ENCODE measurements at places on chromosomes 3 and 15.

DNA sequence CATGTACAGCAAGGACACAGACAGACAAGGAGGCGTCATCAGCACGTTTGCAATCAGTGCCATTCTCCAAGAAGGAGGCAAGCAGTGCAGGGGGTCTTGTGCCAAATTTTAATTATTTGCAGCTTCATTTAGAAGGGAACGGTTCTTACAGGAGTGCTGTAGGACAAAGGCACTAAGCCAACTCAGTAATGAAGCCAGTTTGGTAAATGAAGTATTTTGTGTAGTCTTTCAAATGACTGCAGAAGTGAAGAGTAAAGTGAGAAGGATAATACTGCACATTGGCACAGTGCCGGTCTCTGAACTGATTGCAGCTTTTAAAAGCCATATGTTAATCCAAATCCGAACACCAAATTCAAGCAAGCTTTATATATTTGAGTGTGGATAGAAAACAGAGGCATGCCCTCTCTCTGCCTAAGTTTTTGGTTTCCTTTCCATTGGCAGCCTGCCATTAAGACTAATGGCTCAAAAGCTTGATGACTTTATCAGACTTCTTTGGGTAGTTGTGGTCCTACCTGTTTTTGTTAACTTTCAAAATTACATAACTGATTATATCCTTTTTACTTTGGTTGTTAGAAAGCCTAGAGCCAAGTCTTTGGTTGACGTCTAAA, 101.3 kb downstream of the SENP2 start:
- no peak for DNase-seq

GRCh38 chr3:45333549-45333948, 54.8 kb upstream of the LARS2 start:
- no peak for DNase-seq

DNA sequence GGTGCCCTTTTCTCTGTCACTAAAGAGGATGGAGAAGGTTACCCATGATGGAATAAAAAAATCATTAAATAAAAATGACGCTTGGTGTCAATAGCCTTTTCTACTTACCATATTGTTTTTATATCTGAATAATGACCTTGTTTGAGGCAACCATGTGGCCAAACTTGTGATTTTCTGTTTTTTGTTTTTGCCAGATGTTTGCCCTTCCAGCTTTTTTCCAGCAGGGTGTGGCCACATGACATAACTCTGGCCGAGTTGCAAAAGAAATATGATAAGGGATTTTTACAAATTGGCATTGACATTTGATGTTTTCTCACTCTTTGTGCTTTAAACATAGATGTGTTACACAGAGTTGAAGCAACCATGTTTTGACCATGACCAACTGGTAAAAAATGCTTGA, 39.7 kb upstream of the EPHA3 start:
- DNase-seq: no peak

- DNase-seq: no peak
Measured at GRCh38 chr3:194395778-194396538, 3.1 kb downstream of the GP5 start.

DNA sequence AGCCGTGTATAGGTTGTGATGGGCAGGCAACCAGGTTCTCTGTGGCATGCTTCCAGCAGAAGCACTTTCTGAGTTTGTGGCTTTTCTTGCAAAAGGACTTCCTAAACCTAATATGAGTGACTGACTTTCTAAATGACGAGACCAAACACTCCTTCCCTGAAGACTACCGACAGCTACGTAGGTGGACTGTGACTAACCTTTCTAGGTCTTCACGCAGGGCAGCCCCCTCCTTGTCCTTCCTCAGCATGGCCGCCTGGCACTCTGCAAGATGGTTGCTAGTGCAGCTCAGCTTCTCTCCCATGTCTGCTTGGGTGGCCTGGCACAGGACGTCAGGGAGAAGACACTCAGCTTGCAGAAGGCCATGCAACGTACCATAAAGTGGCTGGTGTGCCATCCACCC, 20.9 kb downstream of the CXCR6 start:
- DNase-seq: no peak

DNA sequence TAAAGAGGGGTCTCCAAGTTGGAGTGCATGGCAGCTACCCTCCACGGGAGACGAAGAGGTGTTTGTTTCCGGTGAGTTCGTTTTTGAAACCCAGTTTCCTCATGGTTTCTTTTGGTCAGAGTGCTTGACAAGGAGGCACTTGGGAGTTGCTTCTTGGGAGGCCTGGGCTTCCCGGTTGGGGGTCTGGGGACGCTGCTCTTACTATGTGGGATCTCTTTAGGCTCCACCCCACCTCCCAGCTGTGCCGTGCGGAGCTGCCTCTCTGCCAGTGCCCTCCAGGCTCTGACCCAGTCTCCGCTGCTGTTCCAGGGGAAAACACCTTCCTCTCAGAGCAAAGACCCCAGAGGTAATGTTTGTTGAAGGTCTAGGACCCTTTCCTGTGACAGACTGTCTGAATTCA, 29.6 kb downstream of the KIF7 start:
- no peak for DNase-seq

GRCh38 chr3:105885256-105885655, 16.4 kb upstream of the CBLB start:
- no peak for DNase-seq

GRCh38 chr3:58647381-58648141, 19.0 kb downstream of the FAM3D start:
- no peak for DNase-seq

GRCh38 chr3:17431004-17431403, 311.4 kb downstream of the TBC1D5 start:
- DNase-seq: no peak

- DNase-seq: no peak
Measured at GRCh38 chr3:62132027-62132602, 241.2 kb downstream of the FEZF2 start.

DNA sequence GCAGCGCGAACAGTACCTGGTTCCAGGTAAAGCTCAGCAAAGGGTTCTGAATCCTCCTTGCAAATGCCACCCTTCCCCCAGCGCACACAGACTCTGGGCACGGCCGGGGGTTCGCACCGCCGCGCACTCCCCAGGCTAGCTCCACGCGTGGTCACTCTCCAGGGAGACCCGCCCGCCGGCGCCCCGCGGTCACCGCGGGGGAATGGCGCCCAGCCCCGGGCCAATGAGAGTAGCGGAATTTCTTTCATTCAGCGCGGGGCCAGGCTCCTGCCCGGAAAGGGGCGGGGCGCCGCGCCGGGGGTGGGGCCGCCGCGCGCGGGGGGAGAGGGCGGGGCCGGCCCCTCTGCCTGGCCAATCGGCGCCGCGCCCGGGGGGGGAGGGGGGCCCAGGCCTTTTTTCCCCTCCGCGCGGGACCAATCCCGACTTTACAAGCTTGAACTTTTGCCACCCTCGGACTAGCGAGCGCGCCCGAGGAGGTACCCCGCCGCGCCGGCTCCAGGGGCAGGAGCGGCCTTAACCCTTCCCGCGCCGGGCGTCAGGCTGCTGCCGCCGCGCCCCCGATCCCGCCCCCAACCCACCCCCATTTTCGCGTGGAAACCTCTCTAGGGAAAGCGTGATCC, 1.1 kb upstream of the SMAD6 start:
- peak; percentile 49 for DNase-seq

DNA sequence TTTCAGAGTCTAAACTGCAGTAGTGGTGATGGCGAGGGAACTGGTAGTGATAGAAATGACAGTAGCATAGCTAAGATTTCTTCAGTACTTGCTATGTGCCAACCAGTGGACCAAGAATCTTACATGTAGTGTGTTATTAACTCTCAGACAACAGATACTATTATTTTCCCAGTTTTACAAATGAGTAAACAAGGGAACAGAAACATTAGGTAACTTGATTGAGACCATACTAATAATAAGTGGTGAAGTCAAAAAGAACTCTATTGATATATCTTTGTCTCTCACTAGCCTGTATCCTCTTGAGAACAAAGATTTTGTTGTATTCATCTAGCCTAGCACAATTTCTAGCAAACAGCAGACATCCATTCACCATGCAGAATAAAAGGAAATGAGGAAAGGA, 250.1 kb downstream of the ZBTB20 start:
- DNase-seq: no peak

- no peak for DNase-seq
Measured at GRCh38 chr15:62257996-62258521, 93.0 kb upstream of the C2CD4B start.

- DNase-seq: no peak
Measured at GRCh38 chr3:54714035-54714434, 213.8 kb downstream of the LRTM1 start.
